ENCODE measurements at places on chromosomes 2 and 18. TPM values are rescaled to one million over a fixed set of nuclear protein-coding genes. Genes with fewer than 3 reads are reported as not detected.

PARD6G gene
- 6.7 TPM for total RNA-seq

CMPK2 gene
- total RNA-seq = 4.8 TPM

- DNase-seq = no peak
These were observed 272.8 kb upstream of the HDAC4 start for GRCh38 chr2:239673641-239674040.

DNA sequence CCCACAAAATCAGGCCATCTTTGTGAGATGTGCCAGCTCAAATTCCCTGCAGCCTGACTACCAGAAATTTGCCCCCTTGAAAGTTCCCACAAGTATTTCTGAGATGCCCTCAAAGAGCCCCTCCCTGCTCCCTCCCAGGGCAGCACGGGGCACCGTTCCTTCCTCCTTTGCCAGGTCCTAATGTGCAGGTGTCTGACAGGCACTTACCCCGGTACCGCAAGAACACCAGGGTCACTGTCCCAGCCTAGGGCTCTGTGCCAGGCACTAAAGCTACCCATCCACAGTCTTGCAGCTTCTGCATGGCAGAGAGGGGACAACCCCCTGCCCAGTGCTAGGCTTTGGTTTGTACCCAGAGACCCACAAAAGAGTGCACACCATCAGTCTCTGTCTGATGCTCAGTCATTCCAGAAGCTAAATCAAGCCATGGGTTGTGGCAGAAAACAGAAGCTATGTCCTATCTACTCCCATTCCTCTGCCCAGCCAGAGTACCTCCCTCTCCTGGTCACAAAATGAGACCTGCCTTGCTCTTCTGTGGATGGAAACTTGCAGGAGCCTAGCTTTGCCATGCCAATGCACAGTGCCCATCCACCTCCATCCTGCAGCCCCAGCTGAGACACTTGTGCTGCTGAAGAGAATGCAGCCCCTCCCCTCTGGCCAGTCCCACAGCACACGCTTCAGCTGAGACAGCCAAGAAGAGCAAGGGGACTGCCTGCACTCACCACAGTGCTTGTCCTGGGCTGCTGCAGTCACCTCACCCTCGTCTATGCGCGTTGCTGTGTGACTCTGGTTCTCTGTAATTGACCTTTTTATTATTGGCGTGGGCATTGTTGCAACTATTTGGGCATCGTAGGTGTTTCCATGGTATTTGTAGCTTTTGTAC lies 48.7 kb downstream of the INPP5D start:
- no peak for DNase-seq

DNA sequence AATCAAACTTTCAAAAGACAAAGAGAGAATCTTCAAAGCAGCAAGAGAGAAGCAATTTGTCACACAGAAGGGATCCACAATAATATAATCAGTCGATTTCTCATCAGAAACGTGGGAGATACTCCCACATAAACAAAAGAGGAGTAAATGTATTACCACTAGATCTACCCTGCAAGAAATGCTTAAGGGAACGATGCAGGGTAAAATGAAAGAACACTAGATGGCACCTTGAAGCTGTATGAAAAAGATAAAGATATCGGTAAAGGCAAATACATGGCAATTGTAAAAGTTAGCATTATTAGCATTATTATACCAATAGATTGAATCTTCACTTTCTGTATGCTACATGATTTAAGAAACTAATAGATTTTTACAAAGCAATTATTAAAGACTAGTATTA lies 677.0 kb downstream of the SUCLG1 start:
- DNase-seq = no peak

- DNase-seq = no peak
These were observed 644.4 kb downstream of the ZEB2 start for GRCh38 chr2:143875295-143876233.

- DNase-seq = no peak
These were observed 135.3 kb downstream of the ZNF236 start for GRCh38 chr18:76957384-76958355.

- DNase-seq = no peak
These were observed 322.1 kb downstream of the LRRTM1 start for GRCh38 chr2:79982445-79982844.

- no peak for DNase-seq
These were observed 6.7 kb downstream of the CHMP3 start for GRCh38 chr2:86556508-86556907.
